ENCODE measurements at places on chromosomes 6 and 20. TPM values are rescaled to one million over a fixed set of nuclear protein-coding genes. Genes with fewer than 3 reads are reported as not detected.
A peak's percentile ranks its signal among the peaks of the same experiment; 100 is the strongest.

DNA sequence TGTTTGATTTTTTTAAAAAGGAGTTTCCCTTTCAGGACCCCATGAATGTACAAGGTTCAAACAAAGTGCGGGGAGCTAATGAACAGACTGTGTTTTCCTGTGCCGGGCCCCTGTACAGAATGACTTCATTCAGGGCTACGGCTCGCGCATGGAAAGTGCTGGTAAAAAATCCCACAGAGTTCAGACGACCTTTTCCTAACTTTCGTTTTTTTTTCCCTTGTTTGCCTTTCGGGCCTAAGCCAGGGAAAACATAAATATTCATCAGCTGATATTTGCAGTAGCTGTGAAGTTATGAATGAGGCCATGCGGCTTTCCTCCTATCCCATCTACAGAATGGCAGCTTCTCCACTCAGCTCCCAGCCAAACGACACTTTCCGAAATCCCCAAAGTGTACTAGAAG lies 74.0 kb downstream of the HAO1 start:
- DNase-seq, result peak; percentile 6
- no peaks in the 10 kb centered on the region for H3K27me3 ChIP-seq
- H3K27ac ChIP-seq, result no peak overlapping the region
- H3K4me3 ChIP-seq, result no peak overlapping the region
- no peaks in the 10 kb centered on the region for H3K36me3 ChIP-seq

DNA sequence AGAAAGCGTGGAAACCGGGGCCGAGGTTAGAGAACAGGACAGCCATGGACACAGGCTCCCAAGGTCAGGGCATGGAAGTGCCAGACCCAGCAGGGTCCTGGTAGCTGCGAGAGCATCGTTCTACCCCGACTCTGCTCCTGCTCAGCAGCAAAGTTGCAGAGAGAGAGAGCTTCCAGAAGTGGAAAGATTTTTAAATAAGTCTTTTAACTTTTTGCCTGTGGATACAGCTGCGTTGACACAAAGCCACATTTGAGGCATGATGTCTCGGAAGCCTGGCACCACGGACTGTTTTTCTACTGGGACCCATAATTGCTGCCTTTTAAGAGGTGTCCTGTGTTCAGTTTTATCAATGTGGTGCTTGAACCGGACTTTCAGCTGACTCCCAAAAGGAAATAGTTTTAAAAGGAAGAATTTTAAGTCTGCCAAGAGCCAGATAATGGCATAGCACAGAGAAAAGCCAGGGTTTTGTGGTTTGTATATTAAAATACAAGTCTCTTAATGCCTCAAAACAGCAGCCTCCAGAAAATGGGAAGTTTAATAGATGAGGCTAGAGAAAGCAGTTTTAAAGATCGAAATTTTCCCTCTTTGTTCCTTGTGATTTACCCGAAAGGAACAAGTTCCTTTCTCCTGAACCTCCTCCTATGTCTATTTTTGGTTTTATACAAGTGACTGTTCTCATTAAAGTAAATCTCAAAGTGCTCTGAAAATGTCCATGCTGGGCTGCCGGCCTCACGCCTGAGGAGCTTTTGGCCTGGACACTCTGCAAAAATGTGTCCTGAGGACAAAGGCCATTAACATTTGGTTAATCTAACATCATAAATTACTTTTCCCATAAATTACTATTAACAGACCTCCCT lies 91.5 kb downstream of the RIN2 start:
- H3K4me3 ChIP-seq, result no peak overlapping the region
- peaks cover 4% of the 10 kb centered on the region for H3K36me3 ChIP-seq
- peak overlapping the region; percentile 81 for H3K27ac ChIP-seq
- H3K27me3 ChIP-seq, result no peaks in the 10 kb centered on the region

The HLA-DMB gene
- 0.59 TPM for total RNA-seq

The PNLDC1 gene
- total RNA-seq, result 0.49 TPM

The BPIFA1 gene
- not detected for total RNA-seq

DNA sequence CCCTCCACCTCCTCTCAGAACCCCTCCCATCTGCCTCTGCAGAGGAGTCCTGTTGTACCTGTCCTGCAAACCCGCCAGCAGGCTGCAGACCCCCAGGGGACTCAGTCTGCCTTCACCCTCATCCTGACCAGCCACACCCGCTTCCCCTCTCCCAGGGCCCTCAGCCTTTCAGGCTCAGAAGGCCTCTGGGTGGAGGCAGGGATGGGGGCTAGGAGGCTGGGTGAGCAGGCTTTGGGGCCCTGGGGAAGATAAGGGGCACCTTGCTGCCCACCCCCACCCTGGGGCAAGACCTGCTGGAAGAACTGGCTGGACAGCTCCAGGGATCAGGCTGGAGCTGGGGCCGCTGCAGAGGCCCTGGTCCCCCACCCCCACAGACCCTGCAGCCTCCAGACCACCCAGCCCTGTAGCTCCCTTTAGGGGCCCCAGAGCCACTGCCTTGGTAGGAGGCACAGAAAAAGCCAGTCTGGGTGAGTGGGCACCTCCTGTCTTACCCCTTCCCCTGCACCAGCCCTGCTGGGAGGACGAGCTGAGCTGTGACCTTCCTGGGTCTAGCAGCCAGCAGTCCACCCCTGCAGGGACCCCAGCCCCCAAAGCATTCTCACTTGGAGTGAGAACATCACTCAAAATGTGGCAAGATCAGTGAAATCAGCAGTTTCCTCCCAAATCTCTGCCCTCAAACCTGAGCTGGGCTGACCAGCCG lies 5.2 kb downstream of the TEAD3 start:
- H3K27ac ChIP-seq, result no peak overlapping the region
- no peak for DNase-seq
- H3K36me3 ChIP-seq, result no peaks in the 10 kb centered on the region
- H3K4me3 ChIP-seq, result peak overlapping the region; percentile 72

- H3K4me1 ChIP-seq, result peaks cover 22% of the 10 kb centered on the region
- no peaks in the 10 kb centered on the region for H3K36me3 ChIP-seq
- DNase-seq, result no peak
- H3K27me3 ChIP-seq, result no peaks in the 10 kb centered on the region
- H3K4me3 ChIP-seq, result no peak overlapping the region
Measured at GRCh38 chr6:37922563-37922962, 103.0 kb downstream of the ZFAND3 start.

- DNase-seq, result no peak
- no peaks in the 10 kb centered on the region for H3K4me1 ChIP-seq
- no peak overlapping the region for H3K27ac ChIP-seq
- H3K36me3 ChIP-seq, result peaks cover 4% of the 10 kb centered on the region
- H3K27me3 ChIP-seq, result no peaks in the 10 kb centered on the region
Measured at GRCh38 chr6:20069021-20069522, 143.2 kb downstream of the MBOAT1 start.

GRCh38 chr20:1345030-1345755 lies 16.3 kb upstream of the SDCBP2 start:
- H3K36me3 ChIP-seq, result peaks cover 24% of the 10 kb centered on the region
- H3K4me3 ChIP-seq, result no peak overlapping the region
- H3K4me1 ChIP-seq, result no peaks in the 10 kb centered on the region
- no peak for DNase-seq

DNA sequence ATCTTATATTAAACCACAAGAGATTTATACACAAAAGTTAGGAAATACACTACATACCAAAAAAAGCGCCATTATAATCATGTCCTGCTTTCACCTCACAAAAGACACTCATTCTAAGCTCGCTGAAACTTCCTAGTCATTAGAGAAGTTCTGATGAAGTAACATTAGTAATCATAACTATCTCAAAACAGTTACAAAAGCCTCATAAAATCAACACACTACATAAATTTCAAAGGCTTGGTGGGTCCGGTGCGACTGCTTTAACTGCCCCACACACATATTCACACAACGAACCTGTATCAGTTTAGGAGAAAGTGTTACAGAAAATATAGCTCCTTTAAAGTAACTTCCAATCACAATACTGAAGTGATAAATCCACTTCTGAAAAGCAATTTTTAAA lies 1.9 kb downstream of the PHIP start:
- peaks cover 5% of the 10 kb centered on the region for H3K27me3 ChIP-seq
- peaks cover 49% of the 10 kb centered on the region for H3K4me1 ChIP-seq
- peaks cover 2% of the 10 kb centered on the region for H3K36me3 ChIP-seq
- no peak for DNase-seq

- H3K4me3 ChIP-seq, result no peak overlapping the region
- no peak overlapping the region for H3K27ac ChIP-seq
- H3K36me3 ChIP-seq, result no peaks in the 10 kb centered on the region
- H3K4me1 ChIP-seq, result peaks cover 13% of the 10 kb centered on the region
Measured at GRCh38 chr6:11806561-11807317, 28.1 kb upstream of the ADTRP start.

GRCh38 chr20:63210011-63210605 lies 5.8 kb downstream of the YTHDF1 start:
- DNase-seq, result no peak
- H3K4me3 ChIP-seq, result no peak overlapping the region
- no peaks in the 10 kb centered on the region for H3K27me3 ChIP-seq
- H3K27ac ChIP-seq, result no peak overlapping the region
- H3K36me3 ChIP-seq, result peaks cover 16% of the 10 kb centered on the region

The SRPK1 gene
- 113 TPM for total RNA-seq

The CENPW gene
- total RNA-seq, result 69.2 TPM

GRCh38 chr6:41901882-41902519 lies 6.8 kb upstream of the USP49 start:
- H3K27me3 ChIP-seq, result no peaks in the 10 kb centered on the region
- peak overlapping the region; percentile 88 for H3K27ac ChIP-seq
- H3K4me1 ChIP-seq, result no peaks in the 10 kb centered on the region
- H3K4me3 ChIP-seq, result no peak overlapping the region
- no peak for DNase-seq
- peaks cover 2% of the 10 kb centered on the region for H3K36me3 ChIP-seq

DNA sequence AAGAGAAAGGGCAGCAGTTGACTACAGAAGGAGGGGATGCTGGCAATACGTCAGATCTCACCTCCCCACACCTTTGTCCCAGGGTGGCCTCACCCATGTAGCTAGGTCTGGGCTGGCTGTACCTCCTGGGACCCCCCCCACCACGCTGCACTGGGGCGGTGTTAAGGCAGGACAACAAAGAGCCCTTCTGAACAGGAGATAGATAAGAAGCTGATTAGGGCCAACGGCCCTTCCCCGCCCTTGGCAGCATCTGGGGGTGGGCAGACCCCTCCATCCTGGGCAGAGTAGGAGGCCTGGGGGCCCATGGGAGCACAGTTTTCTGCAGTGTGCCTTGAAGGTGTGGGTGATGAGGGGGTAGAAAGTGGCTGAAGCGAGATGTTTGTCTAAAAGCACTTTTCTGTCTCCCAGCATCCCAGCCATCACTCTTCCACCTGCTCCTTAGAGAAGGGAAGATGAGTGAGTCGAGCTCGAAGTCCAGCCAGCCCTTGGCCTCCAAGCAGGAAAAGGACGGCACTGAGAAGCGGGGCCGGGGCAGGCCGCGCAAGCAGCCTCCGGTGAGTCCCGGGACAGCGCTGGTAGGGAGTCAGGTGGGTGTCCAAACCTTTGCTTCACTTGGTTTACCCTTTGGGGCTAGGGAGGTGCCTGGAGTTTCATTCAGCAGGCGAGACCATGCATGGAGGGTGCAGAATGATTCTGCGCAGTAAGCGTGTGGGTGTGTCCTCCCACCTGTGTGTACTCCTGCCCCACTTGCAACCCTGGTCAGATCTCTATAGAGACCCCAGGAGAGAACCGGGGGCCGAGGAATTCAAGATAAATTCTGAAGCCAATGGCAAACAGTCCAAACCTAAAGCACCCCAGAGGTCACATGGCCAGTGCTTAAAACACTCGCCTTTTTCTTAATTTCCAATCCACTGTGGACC lies 3.9 kb downstream of the HMGA1 start:
- no peak overlapping the region for H3K27ac ChIP-seq
- no peak for DNase-seq
- peak overlapping the region; percentile 82 for H3K4me3 ChIP-seq
- H3K4me1 ChIP-seq, result peaks cover 69% of the 10 kb centered on the region
- peaks cover 6% of the 10 kb centered on the region for H3K27me3 ChIP-seq

All from neural crest cell (in vitro differentiated cells).